A549 treated with DMSO at 1 μM for 4 hours (cell line): ENCODE measurements at places on chromosomes 4 and X. TPM values are rescaled to one million over a fixed set of nuclear protein-coding genes. Genes with fewer than 3 reads are reported as not detected.

The POU4F2 gene
- total RNA-seq = not detected in 5 replicates

The TMEM255A gene
- total RNA-seq = 0.07 to 0.18 TPM (median 0.13 TPM) in 5 replicates

The TBC1D9 gene
- total RNA-seq = 6.8 to 8.8 TPM (median 8.7 TPM) in 5 replicates

The PDLIM3 gene
- 0.10 to 0.32 TPM (median 0.26 TPM) in 5 replicates for total RNA-seq

The SULT1E1 gene
- not detected in 5 replicates for total RNA-seq

The ODAPH gene
- 0.16 to 0.23 TPM (median 0.21 TPM) in 4 of 5 replicates, not detected in the other for total RNA-seq

The HSFX4 gene
- not detected in 5 replicates for total RNA-seq

The C4orf51 gene
- total RNA-seq = not detected in 5 replicates

The F9 gene
- not detected in 5 replicates for total RNA-seq

The NKX6-1 gene
- total RNA-seq = 0.37 to 0.60 TPM (median 0.50 TPM) in 5 replicates

The MYL5 gene
- total RNA-seq = 7.6 to 12.9 TPM (median 10.1 TPM) in 5 replicates

The TEX13D gene
- not detected in 5 replicates for total RNA-seq

The MAGEA2B gene
- total RNA-seq = 0.12 TPM in 1 of 5 replicates, not detected in the others

The PNMA6F gene
- not detected in 5 replicates for total RNA-seq

The KIF4A gene
- total RNA-seq = 23.3 to 32.5 TPM (median 31.5 TPM) in 5 replicates

The SMIM9 gene
- total RNA-seq = not detected in 5 replicates

The MUC7 gene
- total RNA-seq = not detected in 5 replicates

The AFM gene
- total RNA-seq = not detected in 5 replicates

The RRAGB gene
- 10.5 to 15.2 TPM (median 12.7 TPM) in 5 replicates for total RNA-seq

The SSX3 gene
- not detected in 5 replicates for total RNA-seq

The USP17L10 gene
- total RNA-seq = not detected in 5 replicates

The SCOC gene
- total RNA-seq = 27.9 to 42.8 TPM (median 31.9 TPM) in 5 replicates

The FTSJ1 gene
- 67.1 to 74.5 TPM (median 72.5 TPM) in 5 replicates for total RNA-seq

The ERVMER34-1 gene
- 0.48 to 1.2 TPM (median 0.61 TPM) in 5 replicates for total RNA-seq

The MAP7D2 gene
- 5.3 to 7.1 TPM (median 5.7 TPM) in 5 replicates for total RNA-seq

The DGAT2L6 gene
- not detected in 5 replicates for total RNA-seq

The FAM236D gene
- not detected in 5 replicates for total RNA-seq

The KCNE5 gene
- total RNA-seq = 0.13 to 0.24 TPM (median 0.15 TPM) in 4 of 5 replicates, not detected in the other

The ABLIM2 gene
- total RNA-seq = 0.39 to 0.80 TPM (median 0.50 TPM) in 5 replicates

The SMARCAD1 gene
- 11.5 to 16.1 TPM (median 13.8 TPM) in 5 replicates for total RNA-seq
